ENCODE measurements at places on chromosomes 5 and 9.

DNA sequence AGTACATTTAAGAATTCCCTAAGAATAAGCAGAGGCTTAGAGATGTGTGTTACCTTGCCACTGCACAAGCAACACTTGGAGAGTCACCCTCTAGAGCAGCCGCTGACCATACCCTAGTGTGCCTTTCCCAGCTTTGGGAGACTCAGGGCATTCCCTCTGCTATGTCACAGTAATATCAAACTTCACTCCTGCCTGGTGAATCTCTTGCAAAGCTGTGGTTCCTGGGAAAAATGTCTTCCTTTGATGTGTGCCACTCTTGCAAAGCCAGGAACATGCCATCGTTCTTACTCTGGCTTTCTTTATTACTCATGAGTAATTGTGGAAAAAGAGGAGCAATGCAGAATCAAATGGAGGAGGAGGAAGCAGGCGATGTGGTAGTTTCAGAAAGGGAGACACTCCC is 173.2 kb downstream of the CCDC192 start:
- no peaks in the 10 kb centered on the region for H3K4me1 ChIP-seq
- no peak overlapping the region for H3K27ac ChIP-seq
- H3K36me3 ChIP-seq, result no peaks in the 10 kb centered on the region

DNA sequence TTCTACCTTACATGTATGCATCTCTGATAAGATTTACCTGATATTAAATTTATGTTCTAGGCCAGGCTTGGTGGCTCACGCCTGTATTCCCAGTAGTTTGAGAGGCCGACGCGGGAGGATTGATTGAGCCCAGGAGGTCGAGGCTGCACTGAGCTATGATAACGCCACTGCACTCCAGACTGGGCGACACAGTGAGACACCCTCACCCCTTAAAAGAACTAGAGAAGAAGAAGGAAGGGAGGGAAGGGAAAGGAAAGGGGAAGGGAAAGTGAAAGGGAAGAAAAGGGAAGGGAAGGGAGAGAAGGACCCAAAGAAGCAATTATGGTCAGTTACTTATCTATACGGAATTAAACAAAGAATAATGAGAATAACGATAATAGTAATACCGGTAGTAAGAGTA is 1.2 kb upstream of the RFK start:
- H3K27me3 ChIP-seq, result no peaks in the 10 kb centered on the region
- no peak for DNase-seq
- peak overlapping the region; percentile 94 for H3K4me3 ChIP-seq
- H3K36me3 ChIP-seq, result no peaks in the 10 kb centered on the region

DNA sequence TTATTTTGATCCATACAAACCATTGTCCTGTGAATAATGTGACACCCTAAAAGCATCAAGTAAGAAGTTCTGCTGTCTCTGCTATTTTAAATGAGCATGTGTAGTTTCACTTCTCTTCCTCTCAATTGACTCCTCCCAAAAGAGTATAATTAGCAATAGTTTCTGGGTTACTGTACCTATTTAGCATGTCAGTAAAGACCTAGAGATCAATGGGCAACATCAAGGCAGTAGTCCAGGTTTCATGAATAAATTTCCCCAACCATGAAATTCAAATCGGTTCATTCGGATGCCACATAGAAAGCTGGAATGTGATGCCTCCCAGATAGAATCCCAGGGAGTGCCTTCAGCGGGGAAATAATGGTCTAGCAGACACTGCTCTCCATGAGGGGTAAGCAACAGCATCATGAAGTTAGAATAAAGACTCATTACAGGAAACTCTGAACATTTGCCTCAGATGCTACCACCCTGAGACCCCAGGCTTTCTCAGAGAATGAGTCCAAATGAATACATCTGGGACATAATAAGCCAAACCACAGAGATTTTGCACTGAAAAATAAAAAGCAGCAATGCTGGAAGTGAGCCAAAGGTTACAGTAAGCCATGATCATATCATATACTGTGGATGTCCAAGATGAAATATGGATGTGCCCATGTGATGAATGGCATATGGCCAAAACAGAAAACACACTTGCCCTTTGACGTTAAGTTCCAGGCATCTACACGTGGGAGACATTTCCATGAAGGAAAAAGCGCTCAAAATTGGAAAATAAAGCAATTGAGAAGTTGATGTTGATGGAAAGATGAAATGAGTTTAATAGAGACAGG is 1107.0 kb upstream of the SEMA6A start:
- H3K4me3 ChIP-seq, result no peak overlapping the region
- H3K4me1 ChIP-seq, result no peaks in the 10 kb centered on the region

DNA sequence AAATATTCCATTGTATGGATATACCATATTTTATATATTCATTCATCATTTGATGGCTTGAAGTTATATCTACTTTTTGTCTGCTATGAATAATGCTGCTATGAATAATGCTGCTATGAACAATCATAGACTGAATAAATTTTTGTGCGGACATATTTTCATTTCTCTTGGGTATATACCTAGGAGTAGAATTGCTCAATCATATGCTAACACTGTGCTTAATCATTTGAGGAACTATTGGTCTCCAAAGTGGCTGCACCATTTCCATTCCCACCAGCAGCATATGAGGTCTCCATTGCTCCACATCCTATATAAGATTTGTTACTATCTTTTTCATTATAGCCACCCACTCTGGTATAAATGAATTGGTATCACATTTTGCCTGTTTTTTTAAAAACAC is 18.3 kb upstream of the TEK start:
- no peaks in the 10 kb centered on the region for H3K4me1 ChIP-seq
- H3K4me3 ChIP-seq, result no peak overlapping the region
- no peak overlapping the region for H3K27ac ChIP-seq
- no peak for DNase-seq
- H3K27me3 ChIP-seq, result no peaks in the 10 kb centered on the region
- no peaks in the 10 kb centered on the region for H3K36me3 ChIP-seq

DNA sequence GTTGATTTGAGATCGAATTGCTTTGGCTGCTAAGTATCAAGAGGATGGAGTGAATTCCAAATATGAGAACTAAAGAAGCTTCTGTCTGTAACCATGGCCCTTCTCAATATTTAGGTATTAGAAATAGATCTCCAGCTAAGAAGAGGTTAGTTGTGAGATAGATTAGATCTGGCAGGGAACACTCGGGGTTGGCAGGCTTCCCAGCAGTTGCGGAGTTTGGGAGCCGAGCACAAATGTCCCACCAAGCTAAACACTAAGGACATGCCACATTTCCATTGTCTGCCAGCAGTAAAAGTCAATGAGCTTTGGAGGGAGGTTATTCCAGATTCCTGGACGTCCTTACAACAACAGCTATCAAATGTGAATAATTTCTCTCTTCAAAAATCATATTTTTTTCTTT is 85.8 kb downstream of the TAF11L14 start:
- no peak overlapping the region for H3K4me3 ChIP-seq
- H3K27me3 ChIP-seq, result no peaks in the 10 kb centered on the region
- no peak for DNase-seq
- H3K27ac ChIP-seq, result no peak overlapping the region
- no peaks in the 10 kb centered on the region for H3K4me1 ChIP-seq
- H3K36me3 ChIP-seq, result no peaks in the 10 kb centered on the region

GRCh38 chr9:125831616-125832015 is 84.4 kb downstream of the PBX3 start:
- no peak overlapping the region for H3K27ac ChIP-seq
- no peaks in the 10 kb centered on the region for H3K4me1 ChIP-seq
- no peak overlapping the region for H3K4me3 ChIP-seq
- H3K36me3 ChIP-seq, result no peaks in the 10 kb centered on the region
- DNase-seq, result no peak

- H3K4me3 ChIP-seq, result no peak overlapping the region
- no peaks in the 10 kb centered on the region for H3K36me3 ChIP-seq
- H3K4me1 ChIP-seq, result no peaks in the 10 kb centered on the region
- H3K27ac ChIP-seq, result no peak overlapping the region
- DNase-seq, result no peak
Measured at GRCh38 chr5:123659495-123659894, 147.5 kb downstream of the CSNK1G3 start.

DNA sequence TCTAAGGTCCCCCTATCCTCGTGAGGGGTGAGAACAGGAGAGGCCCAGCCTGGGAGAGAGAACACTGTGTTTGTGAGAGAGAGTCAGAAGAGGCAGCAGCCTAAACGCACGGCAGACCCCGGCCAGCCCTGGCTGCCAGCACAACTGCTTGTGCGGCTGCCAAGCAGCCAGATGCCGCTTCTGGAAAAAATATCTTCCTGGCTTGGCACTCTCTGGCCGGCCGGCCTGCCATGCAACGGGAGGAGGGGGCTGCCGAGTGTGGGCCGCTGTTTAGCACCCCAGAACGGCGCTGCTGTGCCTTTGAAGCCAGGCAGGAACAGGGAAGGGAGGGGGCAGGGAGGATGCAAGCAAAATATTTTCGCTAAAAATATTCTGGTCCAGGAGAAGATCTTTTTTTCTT is 105.0 kb downstream of the FGF18 start:
- no peak overlapping the region for H3K4me3 ChIP-seq
- no peaks in the 10 kb centered on the region for H3K4me1 ChIP-seq
- H3K27me3 ChIP-seq, result no peaks in the 10 kb centered on the region
- no peak overlapping the region for H3K27ac ChIP-seq
- H3K36me3 ChIP-seq, result no peaks in the 10 kb centered on the region

- DNase-seq, result no peak
- H3K27ac ChIP-seq, result no peak overlapping the region
- no peaks in the 10 kb centered on the region for H3K4me1 ChIP-seq
Measured at GRCh38 chr9:132776268-132776667, 101.8 kb downstream of the AK8 start.

- no peak overlapping the region for H3K27ac ChIP-seq
- DNase-seq, result no peak
- no peaks in the 10 kb centered on the region for H3K36me3 ChIP-seq
- no peaks in the 10 kb centered on the region for H3K4me1 ChIP-seq
Measured at GRCh38 chr9:98903961-98904411, 39.7 kb upstream of the COL15A1 start.

DNA sequence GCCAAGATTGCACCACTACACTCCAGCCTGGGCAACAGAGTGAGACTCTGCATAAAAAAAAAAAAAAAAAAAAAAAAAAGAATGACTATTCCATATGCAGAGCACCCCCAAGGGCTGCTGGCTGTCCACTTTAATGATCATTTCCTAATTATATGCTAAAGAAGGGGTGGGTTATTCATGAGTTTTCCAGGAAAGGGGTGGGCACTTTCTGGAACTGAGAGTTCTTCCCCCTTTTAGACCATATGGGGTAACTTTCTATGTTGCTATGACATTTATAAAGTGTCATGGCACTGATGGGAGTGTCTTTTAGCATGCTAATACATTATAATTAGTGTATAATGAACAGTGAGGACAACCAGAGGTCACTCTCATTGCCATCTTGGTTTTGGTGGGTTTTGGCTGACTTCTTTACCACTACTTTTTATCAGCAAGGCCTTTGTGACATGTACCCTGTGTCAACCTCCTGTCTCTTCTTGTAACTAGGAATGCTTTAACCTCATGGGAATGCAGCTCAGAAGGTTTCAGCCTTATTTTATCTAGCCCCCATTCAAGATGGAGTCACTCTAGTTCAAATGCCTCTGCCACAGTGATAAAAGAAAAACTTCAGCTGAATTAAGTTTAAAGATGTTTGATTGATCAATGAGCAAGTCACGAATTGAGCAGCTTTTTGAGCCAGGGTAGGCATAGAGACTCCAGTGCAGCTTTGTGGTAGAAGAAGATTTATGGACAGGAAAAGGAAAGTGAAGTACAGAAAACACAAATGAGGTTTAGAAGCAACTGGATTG is 7.1 kb upstream of the NANS start:
- no peak overlapping the region for H3K4me3 ChIP-seq
- peaks cover 3% of the 10 kb centered on the region for H3K4me1 ChIP-seq
- no peak overlapping the region for H3K27ac ChIP-seq
- no peaks in the 10 kb centered on the region for H3K27me3 ChIP-seq

GRCh38 chr9:129932303-129933151 is 97.3 kb downstream of the USP20 start:
- H3K4me3 ChIP-seq, result no peak overlapping the region
- no peak for DNase-seq
- peak overlapping the region; percentile 38 for H3K27ac ChIP-seq
- peaks cover 9% of the 10 kb centered on the region for H3K36me3 ChIP-seq

DNA sequence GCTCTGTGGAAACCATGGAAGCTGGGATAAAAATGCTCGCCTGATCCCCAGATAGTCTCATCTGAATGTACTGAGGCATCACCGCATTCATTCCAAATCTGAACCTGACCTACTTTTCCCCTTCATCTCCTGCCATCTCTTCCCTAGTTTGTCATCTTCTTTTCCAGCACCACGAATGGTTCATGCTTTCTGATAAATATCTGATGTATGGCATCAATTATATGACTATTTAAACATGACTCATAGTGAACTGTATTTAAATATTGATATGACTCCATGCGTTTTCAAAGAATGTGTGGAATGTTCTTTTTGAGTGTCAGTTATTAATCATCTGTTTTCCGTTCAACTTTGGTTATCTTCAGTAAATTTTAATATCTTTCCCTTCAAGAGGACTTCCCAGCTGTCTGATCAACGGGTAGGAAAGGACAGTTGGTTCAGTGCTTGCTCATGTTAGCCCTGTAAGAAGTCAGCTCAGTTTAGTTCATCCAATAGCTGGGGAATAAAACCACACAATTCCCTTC is 21.1 kb downstream of the BASP1 start:
- no peak overlapping the region for H3K4me3 ChIP-seq
- no peak for DNase-seq
- no peaks in the 10 kb centered on the region for H3K36me3 ChIP-seq
- no peak overlapping the region for H3K27ac ChIP-seq

GRCh38 chr9:129714511-129715061 is 38.3 kb downstream of the PTGES start:
- no peaks in the 10 kb centered on the region for H3K27me3 ChIP-seq
- no peaks in the 10 kb centered on the region for H3K36me3 ChIP-seq
- H3K4me1 ChIP-seq, result peaks cover 19% of the 10 kb centered on the region
- no peak for DNase-seq
- no peak overlapping the region for H3K4me3 ChIP-seq
